ENCODE measurements at places on chromosomes 2 and 18. TPM values are rescaled to one million over a fixed set of nuclear protein-coding genes. Genes with fewer than 3 reads are reported as not detected.

DNA sequence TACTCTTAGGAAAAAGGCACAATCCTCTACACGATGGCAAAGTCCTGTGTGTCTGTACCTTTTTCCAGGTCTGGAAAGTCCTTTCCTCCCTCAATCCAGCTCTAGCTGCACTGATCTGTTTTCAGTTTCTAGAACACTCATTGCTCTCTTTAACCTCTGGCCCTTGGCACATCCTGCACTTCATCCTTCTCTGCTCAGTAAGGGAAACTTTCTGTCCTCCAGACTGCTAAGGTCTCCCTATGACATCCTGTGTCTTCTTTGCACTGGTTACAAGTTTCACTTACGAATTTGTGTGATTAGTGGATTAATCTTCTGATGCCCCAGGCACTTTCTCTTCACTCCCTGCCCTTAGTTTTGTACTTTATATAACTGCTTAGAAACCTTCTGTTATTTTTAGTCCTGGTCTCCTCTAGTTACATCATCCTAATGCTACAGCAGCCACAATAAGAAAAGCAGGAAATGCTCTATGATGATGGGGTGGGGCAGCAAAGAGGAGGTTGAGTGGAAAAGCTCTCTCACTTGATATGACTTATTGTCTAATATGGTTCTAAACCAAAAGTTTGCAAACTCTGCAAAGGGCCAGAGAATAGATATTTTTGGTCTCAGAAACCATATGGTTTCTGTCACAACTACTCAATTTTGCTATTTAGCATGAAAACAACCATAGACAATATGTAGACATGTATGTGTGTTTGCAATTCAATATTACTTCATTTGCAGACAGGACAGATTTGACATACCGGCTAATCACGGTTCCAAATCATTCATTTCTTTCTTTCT is 568.2 kb downstream of the THSD7B start:
- peak; percentile 56 for DNase-seq

Gene PJVK
- 0.97 TPM for total RNA-seq

Gene AQP4
- not detected for total RNA-seq

DNA sequence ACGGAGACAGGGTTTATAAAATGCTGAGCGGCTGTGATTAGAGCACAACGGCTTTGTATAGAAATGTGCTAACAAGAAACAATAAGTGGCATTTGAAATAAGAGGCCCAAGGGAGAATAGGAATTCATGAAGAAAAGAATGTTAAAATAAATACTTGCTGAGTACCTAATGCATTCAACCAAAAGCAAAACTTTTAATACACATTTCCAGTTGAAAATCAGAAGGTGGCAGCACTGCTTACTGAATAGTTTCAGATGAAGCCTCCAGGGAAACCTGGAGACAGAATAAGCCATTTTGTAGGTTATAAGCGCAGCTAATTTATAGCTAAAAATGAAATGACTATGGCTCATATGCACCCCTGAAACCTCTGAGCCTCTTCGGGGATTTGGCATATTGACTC is 286.6 kb downstream of the DPP10 start:
- DNase-seq, result no peak

Gene APCDD1
- not detected for total RNA-seq

DNA sequence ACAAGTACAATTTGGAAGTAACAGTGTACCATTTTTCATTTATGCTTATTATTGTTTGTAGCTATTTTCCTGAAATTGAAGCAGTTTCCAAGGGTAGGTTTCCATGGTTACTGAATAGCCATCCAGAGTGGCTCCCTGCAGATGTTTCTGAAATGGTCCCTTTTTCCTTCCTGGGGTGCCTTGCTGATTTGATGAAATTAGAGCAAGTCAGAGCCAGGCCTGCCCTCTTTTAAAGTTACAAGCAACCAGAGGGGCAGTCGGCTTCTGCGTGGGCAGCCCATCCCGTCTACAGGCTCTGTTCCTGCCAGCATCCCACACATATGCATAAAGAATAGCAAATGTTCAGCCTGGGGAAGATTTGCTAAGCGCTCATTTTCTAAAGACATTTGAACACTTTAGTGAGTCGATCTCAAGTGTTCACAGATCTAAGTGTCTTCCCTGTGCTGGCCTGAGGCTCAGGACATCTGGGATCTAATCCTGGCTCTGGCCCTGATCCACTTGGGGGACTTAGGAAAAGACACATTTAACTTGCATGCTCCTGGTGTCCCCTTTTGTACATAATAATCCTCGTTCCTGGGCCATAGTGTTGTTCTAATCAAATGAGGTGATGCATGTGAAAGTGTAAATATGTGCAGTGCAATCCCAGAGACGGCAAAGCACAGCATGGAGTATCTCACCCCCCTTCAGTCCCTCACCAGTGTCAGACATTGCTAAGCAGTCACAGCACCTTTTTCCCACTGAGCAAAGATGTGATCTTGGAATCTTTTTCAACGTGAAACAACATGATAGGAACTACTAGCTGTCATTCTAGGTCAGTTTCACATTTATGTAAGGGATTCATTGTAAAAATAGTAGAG is 92.2 kb downstream of the STPG4 start:
- peak; percentile 52 for DNase-seq
